ENCODE measurements at places on chromosomes 6 and 20.

- no peak for DNase-seq
Measured at GRCh38 chr6:113651920-113652319, 205.2 kb upstream of the MARCKS start.

DNA sequence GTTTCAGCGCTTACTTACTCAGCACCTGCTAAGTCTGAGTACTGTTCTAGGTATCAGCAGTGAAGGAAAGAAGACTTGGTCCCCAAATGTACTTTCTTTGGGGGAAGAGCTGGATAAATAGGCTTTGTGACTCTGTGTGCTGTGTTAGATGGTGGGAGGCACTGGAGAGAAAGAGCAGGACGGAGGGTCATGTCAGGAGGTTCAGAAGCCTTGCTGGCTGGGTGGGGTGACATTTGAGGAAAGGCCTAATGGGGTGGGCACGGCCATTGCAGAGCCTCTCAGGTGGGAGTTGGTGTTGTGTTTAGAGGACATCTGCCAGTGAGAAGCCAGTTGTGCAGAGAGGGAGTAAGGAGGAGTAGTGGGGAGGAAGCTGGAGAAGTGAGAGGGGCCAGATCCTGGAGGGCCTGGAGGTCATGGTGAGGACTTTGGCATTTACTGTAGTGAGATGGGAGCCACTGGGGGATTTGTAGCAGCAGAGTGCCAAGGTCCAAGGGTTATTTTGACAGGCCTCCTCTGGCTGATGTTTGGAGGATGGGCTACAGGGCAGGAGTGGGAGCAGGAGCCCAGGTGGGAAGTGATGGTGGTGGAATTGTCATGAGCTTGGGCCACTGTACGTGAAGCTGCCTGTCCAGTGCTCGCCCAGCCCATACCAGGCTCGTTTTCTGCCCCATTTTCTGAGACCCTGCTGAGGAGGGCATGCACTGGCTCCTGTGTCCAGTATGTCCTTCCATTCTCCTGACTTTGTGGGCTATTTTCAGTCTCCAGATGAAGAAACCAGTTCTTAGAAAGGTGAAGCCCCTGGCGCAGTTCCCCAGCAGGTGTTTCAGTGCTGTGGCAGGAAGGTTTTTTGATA, 886 bp downstream of the SDCBP2 start:
- DNase-seq = no peak

DNA sequence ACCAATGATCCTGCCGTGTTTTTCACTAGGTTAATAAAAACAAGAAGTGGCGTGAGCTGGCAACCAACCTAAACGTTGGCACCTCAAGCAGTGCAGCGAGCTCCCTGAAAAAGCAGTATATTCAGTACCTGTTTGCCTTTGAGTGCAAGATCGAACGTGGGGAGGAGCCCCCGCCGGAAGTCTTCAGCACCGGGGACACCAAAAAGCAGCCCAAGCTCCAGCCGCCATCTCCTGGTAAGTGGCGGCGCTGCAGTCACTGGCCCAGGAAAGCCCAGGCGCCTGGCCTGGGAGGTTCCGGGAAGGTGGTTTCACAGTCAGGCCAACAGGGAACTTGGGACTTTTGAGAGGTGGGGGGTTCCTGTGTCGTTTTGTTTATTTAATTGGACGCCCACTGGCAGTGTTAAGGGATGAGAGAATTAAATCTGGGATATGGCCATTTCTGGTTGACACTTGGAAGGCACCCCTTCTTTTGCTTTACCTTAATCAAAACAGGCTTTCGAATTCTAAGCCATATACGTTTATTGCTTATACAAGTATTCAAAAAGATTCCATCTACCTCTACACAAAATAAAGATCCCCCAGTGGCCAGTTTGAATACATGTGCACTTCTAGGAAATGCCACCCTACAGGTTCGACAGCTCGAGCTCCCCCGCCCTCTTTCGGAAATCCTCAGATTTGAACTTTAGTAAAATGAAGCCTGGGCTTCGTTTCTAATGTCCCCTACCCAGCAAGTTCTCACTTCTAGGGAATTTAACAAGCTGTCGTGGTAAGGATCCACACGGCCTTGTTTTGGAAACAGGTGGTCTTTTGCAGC, 138.9 kb downstream of the TMEM242 start:
- peak; percentile 59 for DNase-seq

DNA sequence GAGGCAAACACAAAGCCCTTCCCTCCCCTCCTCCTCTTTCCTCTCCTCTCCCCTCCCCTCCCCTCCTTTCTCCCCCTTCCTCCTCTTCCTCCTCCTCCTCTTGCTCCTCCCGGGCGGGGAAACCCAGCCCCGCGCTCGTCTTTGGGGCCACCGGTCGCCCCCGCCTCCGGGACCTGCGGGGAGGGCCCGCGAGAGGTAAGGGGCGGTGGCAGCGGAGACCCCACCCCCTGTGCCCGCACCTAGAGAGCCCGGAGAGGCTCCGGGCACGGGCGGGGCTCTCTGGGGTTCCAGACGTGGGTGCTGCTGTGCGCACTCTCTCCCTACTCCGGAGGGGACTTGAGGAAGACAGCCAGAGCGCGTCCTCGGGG, at the start of gene RIN2:
TSS of gene RIN2 (plus strand) at position 126 of the 368 bp plus-strand sequence. CDS start 131,344 bp downstream, outside the sequence.
- DNase-seq = no peak

DNA sequence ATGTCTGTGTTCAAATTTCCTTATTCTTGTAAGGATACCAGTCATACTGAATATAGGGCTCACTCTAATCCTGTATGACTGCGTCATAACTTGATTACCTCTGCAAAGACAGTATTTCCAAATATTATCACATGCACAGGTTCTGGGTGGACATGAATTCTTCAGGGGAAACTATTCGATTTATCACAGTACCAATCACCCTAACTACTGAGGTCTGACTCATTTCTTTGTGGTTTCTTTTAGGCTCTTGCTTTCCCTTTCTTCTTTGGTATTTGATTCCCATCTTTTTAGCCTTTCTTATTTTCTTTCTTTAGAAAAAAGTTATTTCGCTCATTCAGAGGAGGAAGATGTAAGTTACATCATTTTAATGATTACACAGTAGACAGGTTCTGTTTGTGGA, 40.3 kb upstream of the TBX18 start:
- DNase-seq = no peak

DNA sequence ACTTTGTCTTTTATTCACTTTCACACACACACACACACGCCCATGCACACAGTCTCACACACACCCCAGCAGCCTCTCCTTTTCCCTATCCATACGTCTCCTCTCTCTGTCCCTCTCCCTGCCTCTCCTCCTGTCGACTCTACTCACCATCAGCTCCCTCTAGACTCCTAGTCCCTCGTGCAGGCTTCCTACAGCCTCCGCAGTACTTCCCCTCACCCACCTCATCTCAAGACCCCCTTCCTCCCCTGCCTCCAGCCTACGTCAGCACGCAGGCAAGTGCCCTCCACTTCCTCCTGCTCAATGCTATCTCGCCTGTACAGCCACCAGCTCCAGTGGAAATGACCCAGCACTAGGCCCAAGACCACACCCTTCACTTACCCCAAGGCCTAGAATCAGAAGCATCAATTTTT, 820 bp upstream of the TREML2 start:
- DNase-seq = no peak

DNA sequence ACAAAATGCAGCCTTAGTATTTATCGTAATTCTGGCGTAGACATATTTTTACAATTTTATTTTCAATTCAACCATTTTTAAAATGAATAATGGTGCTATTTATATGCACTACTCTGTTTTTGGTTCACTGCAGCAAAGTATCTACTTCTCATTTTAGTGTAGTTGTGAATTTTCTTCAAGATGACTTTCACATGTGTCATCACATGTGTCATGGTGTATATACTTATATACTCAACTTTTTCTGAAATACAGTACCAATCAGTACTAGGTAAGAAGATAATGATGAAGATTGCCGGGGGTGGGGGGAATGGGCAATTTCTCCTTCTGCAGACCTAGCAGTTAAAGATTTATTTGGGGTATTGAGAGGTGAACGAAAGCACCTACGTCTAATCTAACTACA, 634.5 kb downstream of the PHF3 start:
- DNase-seq = no peak

GRCh38 chr20:18729231-18729825, 84.3 kb upstream of the SCP2D1 start:
- no peak for DNase-seq

DNA sequence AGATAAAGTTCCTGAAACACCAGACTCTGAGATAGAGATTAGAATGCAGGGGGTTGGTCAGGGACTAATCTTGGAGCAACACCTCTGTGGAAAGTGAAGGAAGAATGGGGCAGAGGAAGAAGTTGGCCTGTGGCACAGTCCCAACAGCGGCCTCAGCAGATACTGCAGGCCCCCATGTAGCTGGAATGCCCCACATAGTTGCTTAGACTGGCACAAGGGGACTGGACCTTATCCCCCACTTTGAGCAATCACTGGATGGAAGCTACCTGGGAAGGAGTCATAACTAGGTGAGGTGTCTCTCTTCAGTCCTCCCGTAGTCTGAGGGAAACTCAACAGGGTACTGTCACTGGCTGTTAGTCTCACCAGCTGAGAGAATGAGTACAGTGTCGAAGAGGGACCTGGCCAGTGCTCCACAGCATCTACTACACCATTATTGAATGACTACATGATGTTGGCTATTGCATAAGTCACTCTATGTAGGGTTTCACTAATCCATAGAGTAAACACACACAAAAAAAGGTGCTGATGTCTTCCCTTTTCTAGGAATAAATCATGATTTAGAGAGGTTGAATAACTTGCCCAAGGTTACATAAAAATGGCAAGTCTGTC, 47.5 kb downstream of the ADGRG6 start:
- DNase-seq = no peak

DNA sequence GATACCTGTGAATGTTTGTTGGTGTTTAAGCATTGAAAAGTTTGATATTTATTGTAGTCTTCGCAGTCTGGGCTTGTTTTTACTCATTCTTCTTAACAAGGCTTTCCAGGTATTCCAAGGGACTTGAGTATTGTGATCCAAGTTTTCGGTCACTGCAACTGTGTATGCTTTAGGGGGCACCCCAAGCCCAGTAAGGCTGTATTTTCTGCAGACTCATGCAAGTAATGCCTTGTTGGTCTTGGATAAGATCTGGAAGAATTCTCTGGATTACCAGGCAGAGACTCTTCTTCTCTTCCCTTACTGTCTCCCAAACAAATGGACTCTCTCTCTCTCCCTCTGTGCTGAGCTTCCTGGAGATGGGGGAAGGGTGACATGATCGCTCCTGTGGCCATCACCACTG, 82.1 kb downstream of the RFPL4B start:
- DNase-seq = no peak

DNA sequence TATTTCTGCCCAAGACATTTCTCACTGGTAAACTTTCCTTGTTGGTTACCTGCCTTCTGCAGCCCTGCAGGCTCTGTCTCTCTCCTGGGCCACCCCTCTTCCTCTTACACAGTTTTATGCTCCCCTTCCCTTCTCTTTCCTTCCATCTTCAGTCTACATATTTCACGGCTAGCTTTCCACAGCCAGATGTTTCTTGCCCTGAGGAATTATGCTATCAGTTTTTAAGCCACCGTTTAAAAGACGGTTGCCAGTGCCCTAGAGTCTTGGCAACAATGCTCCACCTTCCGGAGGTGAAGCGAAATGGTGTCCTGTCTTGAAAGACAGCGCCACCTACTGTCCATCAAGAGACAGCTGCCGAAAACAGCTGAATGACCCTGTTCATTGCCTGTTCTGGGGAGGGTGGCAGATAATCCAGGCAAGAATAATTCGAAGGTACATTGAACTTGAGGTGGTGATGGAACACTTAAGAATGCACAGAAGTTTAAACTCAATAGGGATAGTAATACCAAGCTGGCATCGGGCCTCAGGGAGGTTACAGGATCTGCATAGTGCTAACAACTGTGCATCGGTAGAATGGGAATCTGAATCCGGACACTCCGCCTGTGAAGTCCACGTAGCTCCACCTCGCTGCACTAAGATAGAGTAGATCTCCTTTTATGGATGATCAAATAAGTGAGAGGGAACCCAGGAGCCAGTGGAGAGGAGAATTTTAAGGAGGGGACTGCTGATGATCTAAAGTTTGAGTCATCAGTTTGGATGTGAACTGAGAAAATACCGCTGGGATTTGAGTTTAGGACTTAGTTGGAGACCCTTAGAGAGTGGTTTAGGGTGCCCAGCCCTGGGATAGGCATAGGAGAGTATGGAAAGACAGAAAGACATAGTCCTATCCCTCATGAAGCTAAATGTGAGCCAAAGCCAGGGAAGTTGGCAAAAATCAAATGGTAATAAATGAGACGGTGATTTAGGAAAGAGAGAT, 4.8 kb upstream of the TRIM40 start:
- peak; percentile 72 for DNase-seq

DNA sequence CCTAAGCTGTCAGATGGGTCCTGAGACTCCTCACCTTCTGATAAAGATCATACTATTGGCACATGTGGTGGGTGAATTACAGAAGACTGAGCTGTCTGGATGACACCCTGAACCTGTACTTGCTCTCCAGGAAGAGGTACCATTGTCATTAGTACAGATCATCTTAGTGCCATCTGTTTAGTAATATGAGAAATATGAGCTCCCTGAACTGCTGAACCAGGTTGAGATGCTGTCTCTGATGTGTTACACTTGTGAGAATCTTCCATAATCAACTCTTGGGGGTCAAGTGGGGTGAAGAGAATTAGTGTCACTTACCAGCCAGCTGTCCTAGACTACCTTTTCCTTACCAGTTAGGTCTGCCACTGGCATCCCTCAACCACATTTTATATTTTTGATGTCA, 531.0 kb downstream of the EPHA7 start:
- DNase-seq = no peak

DNA sequence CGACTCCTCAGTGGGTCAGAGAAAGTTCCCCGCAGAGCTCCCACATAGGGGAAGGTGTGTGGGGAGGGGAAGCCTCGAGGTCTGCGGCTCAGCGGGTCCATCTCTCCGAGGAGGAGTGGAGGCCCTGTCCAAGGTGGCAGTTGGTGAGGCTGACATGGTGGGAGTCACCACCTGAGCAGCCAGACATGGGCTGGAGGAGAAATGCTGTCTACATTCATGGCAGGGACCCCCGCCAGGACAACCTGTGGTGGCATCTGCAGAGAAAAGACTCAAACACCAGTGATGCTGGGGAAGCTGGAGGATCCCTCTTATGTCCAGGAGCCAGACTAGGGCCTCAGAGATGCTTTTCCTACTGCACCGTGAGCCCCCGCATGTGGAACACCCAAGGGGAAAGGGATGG, 49.8 kb downstream of the BMP7 start:
- DNase-seq = no peak
